Psoas muscle (tissue), 8 donors: ENCODE measurements at places on chromosomes 11 and 22.

GRCh38 chr11:46675288-46675851 lies 25.0 kb downstream of the ARHGAP1 start:
- peaks cover 17% of the 10 kb centered on the region for H3K4me1 ChIP-seq
- H3K27me3 ChIP-seq: no peaks in the 10 kb centered on the region
- DNase-seq: peak; percentile 86
- peak overlapping the region; percentile 81 for H3K27ac ChIP-seq
- H3K36me3 ChIP-seq: no peaks in the 10 kb centered on the region

DNA sequence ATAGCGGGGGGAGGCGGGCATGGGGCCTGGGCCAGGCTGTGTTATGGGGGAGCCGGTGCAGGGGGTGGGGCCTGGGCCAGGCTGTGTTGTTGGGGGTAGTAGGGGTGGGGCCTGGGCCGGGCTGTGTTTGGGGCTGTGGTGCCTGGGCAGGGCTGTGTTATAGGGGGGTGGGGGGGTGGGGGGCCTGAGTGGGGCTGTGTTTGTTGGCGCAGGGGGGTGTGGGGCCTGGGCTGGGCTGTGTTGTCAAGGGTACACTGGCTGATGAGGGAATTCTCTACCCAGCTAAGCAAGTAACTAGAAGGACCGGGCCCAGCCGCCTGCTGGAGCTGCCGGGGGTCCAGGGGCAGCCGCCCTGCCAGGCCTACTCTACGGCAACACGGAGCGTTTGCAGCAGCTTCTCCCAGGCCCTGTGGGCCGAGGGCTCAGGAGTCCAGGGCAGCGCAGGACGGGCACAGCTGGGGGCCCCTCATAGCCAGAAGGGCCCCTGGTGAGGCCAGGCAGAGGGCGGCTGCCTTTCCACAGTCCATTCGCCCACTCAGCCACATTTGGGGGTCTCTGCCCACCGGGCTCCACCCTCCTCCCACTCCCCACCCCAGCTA lies 10.1 kb upstream of the PIM3 start:
- peaks cover 27% of the 10 kb centered on the region for H3K4me1 ChIP-seq
- H3K36me3 ChIP-seq: no peaks in the 10 kb centered on the region
- no peaks in the 10 kb centered on the region for H3K27me3 ChIP-seq
- DNase-seq: no peak

- no peaks in the 10 kb centered on the region for H3K4me1 ChIP-seq
- no peak overlapping the region for H3K27ac ChIP-seq
- no peaks in the 10 kb centered on the region for H3K27me3 ChIP-seq
- H3K36me3 ChIP-seq: no peaks in the 10 kb centered on the region
- H3K4me3 ChIP-seq: no peak overlapping the region
- no peak for DNase-seq
Observed at GRCh38 chr11:27028561-27028965, 12.1 kb upstream of the BBOX1 start.

GRCh38 chr22:29765905-29766631 lies 739 bp downstream of the ZMAT5 start:
- no peaks in the 10 kb centered on the region for H3K27me3 ChIP-seq
- no peak for DNase-seq
- peak overlapping the region; percentile 98 for H3K4me3 ChIP-seq
- peaks cover 35% of the 10 kb centered on the region for H3K4me1 ChIP-seq

- H3K27me3 ChIP-seq: peaks cover 11% of the 10 kb centered on the region
- DNase-seq: no peak
- no peaks in the 10 kb centered on the region for H3K4me1 ChIP-seq
- no peaks in the 10 kb centered on the region for H3K36me3 ChIP-seq
- no peak overlapping the region for H3K27ac ChIP-seq
Observed at GRCh38 chr22:44406341-44407170, 91.5 kb downstream of the RTL6 start.

DNA sequence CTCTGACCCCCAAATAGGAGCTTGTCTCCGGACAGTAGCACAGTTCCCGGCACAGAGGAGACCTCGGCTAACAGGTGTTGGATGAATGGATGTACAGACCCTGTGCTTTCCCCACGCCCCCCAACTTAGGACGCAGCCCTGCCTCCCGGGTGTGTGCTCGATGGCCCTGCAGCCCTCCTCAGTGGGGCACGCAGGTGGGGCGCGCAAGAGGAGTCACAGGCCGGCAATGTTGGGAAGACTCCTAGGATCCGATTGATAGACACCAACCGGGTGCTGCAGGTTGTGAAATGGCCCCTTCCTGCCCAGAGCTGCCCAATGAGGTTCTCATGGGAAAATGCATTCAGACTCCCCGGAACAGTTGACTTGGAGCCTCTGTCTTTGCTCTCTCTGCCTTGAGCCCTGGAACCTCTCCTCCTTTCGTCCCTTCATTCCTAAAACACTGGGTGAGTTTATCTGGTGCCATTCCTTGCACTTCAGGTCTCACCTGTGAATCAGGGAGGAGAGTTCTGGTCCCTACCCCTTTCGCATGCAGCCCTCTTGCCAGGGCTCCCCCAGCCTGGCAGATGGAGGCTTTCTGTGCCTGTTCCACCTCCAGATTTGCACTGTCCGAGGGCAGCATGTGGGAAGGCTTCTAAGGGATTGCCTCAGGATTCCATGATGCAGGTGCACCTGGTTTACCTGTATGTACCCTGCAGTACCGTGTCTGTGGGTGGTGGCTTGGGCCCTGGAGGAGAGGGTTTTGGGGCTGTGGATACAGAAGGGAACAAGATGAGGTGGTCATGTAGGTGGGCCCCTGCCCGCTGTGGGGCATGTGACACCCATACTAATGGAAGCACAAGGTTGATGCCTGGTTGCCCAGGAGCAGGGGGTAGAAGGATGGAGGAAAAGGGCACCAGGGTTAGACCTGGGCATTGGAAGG lies 1.2 kb downstream of the MICALL1 start:
- H3K27me3 ChIP-seq: no peaks in the 10 kb centered on the region
- peak overlapping the region; percentile 77 for H3K27ac ChIP-seq
- DNase-seq: no peak
- peaks cover 7% of the 10 kb centered on the region for H3K36me3 ChIP-seq

DNA sequence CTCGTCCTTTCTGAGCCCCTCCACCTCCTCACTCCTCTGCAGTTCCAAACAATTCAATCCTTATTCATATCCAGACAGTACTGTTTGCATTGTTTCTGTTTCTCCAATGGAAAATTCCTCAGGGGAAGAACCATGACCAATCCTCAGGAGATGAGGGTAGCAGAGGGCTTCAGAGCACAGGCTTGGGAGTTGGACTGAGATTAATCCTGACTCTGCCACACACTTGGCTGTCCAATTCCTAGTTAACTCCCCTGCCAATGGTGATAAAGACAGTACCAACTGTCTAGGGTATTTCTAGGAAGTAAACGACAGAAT lies 58.0 kb downstream of the MICAL3 start:
- DNase-seq: no peak
- H3K27ac ChIP-seq: no peak overlapping the region
- no peaks in the 10 kb centered on the region for H3K36me3 ChIP-seq
- H3K4me3 ChIP-seq: no peak overlapping the region

DNA sequence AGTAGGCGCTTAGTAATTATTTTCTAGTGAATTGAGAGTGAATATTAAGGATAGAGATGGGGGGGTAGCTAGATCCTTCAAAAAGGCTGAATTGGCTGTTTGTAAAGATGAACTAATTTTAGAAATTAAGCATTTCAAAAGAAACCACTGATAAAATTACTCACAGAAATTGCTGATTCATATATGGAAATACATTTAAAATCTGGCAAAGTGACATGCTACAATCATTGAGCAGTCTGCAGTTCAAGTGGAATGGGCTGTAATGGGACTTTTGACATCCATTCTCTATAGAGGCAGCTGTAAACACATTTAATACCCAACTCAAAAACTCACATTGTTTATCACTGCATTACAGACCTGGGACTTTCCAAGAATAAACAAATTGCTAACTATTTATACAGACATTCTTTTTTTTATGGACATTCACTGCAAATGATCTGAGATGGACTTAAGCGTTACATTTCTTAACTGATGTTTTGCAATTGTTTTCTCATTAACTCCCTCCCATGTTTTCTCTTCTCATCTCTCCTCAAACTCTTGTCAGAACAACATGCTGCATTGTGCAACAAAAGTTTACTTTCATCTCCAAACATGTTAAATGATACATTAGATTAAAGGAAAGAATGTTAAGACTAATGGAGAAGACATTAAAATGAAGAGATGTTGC lies 42.1 kb upstream of the MMP7 start:
- H3K4me1 ChIP-seq: no peaks in the 10 kb centered on the region
- no peak overlapping the region for H3K4me3 ChIP-seq
- no peak for DNase-seq

- H3K27me3 ChIP-seq: no peaks in the 10 kb centered on the region
- H3K27ac ChIP-seq: peak overlapping the region; percentile 27
- peaks cover 6% of the 10 kb centered on the region for H3K4me1 ChIP-seq
- H3K36me3 ChIP-seq: peaks cover 18% of the 10 kb centered on the region
- no peak overlapping the region for H3K4me3 ChIP-seq
Observed at GRCh38 chr22:29130476-29130875, 57.6 kb downstream of the KREMEN1 start.

- H3K4me3 ChIP-seq: no peak overlapping the region
- no peak for DNase-seq
- peaks cover 40% of the 10 kb centered on the region for H3K4me1 ChIP-seq
- H3K27me3 ChIP-seq: no peaks in the 10 kb centered on the region
- peaks cover 2% of the 10 kb centered on the region for H3K36me3 ChIP-seq
Observed at GRCh38 chr22:42873356-42873755, 16.3 kb upstream of the ARFGAP3 start.
